Mesothelial cell of epicardium (in vitro differentiated cells): ENCODE measurements at places on chromosomes 13 and 19.

DNA sequence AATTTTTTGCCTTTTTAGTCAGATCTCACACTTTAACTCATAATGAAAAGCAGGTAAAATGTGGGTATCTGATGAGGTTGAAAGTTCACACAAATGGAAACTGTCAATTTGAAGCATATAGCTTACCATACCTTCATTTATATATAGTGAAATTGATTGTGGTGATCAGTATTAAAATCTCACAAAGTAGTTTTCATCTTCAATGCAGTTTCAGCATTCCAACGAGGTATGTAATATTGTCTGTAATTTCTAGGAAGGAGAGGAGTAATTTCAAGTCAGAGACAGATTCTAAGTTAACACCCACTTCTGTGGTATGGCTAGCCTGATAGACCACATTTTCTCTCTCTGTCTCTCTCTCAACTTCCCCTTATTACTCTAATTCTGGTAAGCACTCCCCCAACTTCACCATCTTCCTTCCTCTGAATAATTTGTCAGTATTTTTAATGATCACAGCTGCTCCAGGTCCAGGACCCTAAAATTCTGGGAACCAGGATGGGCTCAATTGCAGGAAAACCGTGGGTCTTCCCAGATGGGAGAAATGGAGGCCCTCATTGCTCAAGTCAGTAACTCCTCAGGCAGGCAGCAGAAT lies 455.7 kb downstream of the FGF9 start:
- no peak for DNase-seq

GRCh38 chr13:49053215-49053614 lies 77.5 kb downstream of the FNDC3A start:
- no peak for DNase-seq

- DNase-seq = no peak
These were observed 2.5 kb downstream of the NAPA start for GRCh38 chr19:47512183-47512947.

- DNase-seq = no peak
These were observed 4.8 kb downstream of the TSHZ3 start for GRCh38 chr19:31344403-31344802.

- DNase-seq = no peak
These were observed 14.8 kb downstream of the FUT6 start for GRCh38 chr19:5824751-5825150.

DNA sequence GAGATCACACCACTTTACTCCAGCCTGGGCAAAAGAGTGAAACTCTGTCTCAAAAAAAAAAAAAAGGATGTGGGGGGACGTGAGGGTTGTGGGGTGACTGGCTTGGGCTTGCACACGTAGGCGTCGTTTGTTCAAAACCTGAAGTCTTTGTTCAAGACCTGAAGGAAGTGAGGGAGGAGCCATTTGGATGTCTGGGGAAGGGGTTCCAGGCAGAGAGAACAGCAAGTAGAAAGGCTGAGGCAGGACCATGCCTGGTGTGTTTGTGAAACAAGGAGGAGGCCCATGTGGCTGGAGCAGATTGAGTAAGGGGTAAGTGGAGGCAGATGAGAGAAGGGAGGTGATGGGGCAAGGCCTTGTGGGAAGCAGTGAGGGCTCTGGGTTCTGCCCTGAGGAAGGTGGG lies 27.8 kb downstream of the PIN1 start:
- DNase-seq = no peak

DNA sequence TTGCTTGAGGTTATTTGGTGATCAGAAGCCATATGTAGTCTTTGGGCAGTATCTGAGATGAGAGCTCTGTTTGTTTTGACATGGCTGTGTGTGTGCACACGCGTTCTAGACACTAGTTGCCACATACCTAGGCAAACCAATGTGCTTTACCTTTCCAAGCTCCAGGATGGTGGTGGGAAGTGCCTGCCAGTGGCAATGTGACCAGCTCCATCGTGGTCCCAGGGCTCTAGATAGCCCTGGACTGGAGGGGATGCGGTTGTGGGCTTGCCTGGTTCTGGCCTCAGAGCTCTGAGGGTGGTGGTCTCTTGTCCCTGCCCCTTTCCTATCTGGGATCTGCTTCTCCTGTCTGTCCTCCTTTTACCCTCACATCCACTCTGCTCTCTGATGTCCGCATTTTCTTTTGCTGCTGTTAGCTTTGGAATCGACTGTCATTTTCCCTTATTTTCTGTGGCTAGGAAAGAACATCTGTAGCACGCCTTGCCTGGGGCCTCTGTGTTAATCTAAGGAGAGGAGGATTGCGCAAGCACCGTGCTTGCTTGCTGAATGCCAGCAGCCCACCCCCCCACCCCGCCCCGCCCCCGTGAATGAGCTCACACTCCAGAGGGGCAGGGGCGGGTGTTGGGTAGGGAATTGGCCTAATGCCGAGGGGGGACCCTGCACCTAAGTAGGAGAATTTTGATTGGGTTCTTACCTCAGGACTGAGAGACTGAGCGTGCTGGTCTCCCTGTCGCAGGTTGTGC lies 89.5 kb downstream of the ARHGEF7 start:
- DNase-seq = peak; percentile 45

DNA sequence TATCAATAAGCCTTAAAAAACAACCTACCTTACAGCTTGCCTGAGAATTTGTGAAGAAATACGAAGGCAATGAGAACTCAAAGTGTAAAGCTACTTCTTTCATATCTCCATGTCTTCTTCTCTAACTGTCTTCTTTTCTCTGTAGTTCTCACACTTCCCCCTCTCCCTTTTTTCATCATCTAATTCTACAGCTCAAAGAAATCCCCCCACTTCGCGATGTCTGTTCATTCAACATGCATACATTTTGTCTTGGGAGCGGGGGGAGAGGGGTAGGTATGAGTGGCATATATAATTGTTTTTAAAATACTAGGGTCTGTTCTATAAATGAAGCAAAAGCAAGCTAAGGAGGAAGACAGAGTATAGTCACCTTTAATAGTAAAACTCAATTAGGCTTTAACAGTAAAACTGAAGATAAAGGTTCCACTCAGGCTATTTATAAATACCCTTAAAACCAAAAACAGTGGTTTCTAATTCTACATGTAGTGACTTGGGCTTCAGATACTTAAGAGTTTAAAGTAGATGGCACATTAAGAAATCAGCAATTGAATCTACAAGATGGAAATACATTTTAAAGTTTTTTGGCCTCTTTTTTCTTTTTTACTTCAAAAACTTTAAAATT lies 106.9 kb downstream of the KLF12 start:
- no peak for DNase-seq

GRCh38 chr19:42151782-42152684 lies 19.8 kb upstream of the POU2F2 start:
- no peak for DNase-seq

DNA sequence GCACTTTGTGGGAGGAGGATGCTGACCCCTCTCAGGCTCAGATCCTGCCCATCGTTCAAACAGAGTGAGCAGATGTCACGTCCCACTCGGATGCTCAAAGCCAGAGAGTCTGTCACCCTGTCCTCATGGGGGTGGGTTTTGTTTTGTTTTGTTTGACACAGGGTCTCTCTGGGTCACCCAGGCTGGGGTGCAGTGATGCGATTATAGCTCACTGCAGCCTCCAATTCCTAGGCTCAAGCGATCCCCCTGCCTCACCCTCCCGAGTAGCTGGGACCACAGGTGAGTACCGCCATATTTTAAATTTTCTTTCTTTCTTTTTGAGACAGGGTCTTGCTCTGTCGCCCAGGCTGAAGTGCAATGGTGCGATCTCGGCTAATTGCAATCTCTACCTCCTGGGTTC lies 4.0 kb downstream of the ADGRE2 start:
- no peak for DNase-seq

- DNase-seq = no peak
These were observed 4.9 kb upstream of the PDE4C start for GRCh38 chr19:18230941-18231734.

DNA sequence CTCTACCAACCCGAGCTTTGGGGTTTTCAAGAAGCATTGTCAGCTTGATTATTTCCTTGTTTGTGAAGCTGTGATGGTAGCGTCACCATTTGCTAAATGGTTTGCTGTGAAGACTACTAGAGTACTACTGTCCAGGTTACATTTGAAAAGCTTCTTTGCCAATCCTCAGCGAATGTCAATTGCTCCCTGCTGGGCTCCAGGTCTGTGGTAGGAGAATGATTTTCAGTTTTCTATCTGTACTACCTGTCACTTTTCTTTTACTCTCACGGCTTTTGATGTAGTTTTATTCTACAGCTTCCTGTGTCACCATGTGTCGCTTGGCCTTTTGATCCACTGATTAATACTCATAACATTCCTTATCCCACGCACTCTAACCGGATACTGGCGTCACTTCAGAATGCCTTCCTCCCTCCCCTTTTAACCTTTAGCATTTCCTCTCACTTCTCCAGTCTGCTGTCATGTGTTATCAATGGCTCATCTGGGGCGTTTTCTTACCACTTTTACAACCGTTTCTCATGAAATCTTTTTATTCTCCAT lies 7.5 kb upstream of the GPR183 start:
- DNase-seq = no peak

- DNase-seq = no peak
These were observed 11.8 kb upstream of the TLE5 start for GRCh38 chr19:3073931-3074595.

GRCh38 chr13:49528161-49528560 lies 32.4 kb downstream of the PHF11 start:
- no peak for DNase-seq

- DNase-seq = no peak
These were observed 8.6 kb upstream of the EPSTI1 start for GRCh38 chr13:43000676-43001075.

DNA sequence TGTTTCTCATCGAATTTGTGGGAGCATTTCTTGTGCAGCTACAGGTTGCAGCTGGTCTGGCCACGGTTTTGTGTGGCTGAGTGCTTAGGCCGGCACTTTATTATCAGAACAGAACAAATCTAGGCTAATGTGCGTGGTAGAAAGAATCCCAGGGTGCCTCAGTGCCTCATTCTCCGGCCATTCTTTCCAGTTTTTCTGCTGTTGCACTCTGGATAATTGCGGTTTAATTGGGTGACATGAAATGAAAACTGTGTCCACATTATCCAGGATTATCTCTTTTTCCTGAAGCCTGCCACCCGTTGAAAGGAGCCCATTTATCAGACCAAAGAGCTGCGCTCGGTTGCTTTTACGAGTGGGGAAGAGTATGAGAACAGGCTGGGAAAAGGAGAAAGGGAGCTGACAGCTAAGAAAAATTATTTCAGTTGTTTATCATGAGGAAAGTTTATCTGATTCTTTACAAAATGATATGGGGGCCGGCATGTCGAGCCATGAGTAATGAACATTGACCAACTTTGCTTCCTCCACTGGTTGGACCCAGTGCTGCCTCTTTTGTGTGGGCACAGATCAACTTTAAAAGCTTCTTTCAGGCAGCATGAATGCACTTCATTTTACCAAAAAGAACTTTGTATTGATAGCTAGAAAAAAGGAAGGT lies 117.0 kb upstream of the SOX21 start:
- no peak for DNase-seq

DNA sequence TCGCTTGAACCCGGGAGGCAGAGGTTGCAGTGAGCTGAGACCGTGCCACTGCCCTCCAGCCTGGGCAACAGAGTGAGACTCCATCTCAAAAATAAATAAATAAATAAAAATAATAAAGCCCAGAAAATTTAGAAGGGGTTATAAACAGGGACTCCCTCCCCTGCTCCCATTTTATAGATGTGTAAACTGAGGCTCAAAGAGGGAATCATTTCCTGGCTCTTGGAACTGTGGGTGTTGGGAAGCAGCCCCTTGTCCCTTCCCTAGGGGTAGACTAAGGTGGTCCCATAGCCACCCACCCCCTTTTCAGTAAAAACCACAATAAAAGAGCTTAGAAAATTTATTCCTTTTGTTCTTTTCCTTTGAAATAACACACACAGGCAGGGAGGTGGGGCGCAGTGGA lies 6.2 kb upstream of the SLC25A41 start:
- no peak for DNase-seq

DNA sequence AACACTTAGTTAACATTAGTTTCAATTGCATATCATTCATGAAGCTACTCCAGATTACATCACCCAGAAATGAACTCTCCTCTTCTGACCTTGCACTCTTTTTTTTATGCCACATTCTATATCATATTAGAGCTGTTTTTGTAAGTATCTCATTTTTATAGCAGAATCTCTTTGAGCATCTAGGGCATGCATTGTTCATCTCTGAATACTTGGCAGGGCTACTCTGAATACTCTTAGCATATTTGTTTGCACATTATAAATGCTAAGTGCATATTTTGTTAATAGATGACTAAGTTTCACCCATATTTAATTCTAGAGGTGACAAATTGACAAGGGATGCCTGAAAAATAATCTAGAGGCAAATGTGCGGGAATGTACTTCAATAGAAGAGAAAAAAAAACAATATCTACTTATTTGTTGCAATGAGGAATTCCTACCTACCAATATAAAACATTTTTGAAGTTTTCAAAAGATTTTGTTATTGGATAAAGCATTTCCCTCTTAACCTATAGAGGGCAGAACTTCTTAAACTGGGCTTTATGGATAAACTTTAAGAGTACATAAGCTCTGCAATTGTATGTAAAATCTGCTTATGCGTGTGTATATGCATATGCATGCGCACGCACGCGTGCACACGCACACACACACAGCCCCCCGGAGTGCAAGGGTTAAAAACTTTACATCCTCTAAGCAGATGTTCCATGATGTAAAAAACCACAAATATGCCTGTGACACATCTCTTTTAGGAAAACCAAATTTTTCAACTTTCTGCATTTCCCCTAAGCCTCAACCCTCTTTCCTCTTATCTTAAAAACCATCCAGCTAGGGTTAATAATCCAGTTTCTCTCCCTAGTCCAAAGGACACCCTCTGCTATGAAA lies 73.0 kb upstream of the OXGR1 start:
- no peak for DNase-seq

GRCh38 chr13:76980075-76980718 lies 11.7 kb upstream of the CLN5 start:
- peak; percentile 78 for DNase-seq

DNA sequence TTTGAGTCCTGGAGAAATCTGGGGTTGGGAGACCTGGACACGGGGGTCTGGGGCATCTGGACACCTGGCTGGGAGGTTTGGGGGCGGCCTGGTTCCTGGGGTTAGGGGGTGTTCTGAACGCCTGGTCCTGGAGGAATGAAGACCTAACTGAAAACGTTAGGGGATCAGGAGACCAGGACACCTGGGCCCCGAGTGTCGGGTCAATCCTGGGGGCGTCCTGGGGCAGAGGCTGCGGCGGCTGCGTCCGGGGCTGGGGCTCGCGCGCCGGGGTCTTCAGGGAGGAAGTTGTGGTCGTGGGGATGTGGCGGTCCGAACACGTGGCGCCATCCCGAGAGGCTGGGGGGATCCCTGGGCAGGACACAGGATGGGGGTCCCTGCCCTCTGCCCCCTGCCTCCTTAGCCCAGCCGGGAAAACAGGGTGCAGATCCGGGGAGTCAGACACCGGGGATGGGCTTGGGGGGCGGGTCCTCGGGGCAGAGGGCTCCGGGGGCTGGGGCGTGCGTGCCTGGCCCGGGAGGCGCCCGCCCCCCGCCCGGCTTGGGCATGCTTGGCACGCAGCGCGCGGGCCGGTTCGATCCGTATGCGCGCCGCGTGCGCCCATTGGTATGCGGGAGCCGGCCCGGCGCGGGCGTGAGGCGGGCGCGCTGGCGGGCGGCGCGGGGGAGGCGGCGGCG lies 632 bp downstream of the NPAS1 start:
- no peak for DNase-seq
